ENCODE measurements at places on chromosomes 16 and 17.

GRCh38 chr16:46908540-46909372, 24.6 kb downstream of the GPT2 start:
- H3K27ac ChIP-seq, result no peak overlapping the region
- peak; percentile 43 for DNase-seq
- H3K4me3 ChIP-seq, result no peak overlapping the region
- no peaks in the 10 kb centered on the region for H3K36me3 ChIP-seq

DNA sequence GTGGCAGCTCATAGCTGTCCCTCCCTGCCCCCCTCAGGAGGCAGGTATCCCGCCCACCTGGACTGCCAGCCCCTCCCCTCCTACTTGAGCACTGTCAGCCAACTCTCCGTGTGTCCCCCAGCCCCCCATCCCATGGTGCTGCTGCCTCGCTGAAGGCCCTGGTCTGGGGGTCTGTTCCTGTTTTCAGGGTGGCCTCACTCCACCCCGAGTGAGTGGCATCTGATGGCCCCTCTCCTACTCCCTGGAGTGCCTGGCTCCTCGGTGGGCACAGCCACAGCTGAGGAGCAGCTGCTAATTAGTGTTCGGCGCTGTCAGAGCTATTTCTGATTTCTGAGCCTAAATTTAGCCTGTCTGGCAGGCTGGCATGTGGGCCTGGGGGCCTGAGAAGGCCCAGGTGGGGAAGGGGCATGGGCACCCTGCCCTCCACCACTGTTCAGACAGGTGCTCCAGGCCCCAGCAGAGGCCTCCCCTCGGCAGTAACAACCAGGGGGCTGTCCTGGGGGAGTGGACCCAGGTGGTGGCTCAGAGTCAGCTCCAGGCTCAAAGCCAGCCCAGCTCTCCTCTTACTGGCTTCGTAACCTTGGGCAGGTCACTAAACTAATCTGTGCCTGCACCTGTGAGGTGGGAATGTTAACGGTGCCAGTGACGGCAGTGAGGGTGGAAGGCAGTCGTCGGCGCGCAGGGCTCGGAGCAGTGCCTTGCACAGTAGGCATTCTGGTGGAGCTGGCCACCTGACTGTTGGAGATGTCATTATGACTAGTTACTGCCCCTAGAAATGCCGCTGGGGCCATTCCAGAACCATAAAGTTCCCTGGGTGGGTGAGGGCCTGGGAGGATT, 6.5 kb downstream of the FMNL1 start:
- H3K4me1 ChIP-seq, result peaks cover 62% of the 10 kb centered on the region
- H3K36me3 ChIP-seq, result 0 out of 2 replicates have a peak, but pooled peaks cover 3% of the 10 kb centered on the region
- H3K4me3 ChIP-seq, result peak overlapping the region; percentile 98
- H3K27me3 ChIP-seq, result no peaks in the 10 kb centered on the region
- DNase-seq, result peak; percentile 56

GRCh38 chr17:48373883-48374282, 56.1 kb downstream of the SKAP1 start:
- H3K4me1 ChIP-seq, result no peaks in the 10 kb centered on the region
- H3K27me3 ChIP-seq, result no peaks in the 10 kb centered on the region

- no peak for DNase-seq
- no peak overlapping the region for H3K27ac ChIP-seq
- no peaks in the 10 kb centered on the region for H3K4me1 ChIP-seq
- 0 out of 2 replicates have a peak, but pooled peaks cover 5% of the 10 kb centered on the region for H3K27me3 ChIP-seq
- no peaks in the 10 kb centered on the region for H3K36me3 ChIP-seq
Observed at GRCh38 chr16:28543072-28543471, 4.3 kb upstream of the NUPR1 start.

DNA sequence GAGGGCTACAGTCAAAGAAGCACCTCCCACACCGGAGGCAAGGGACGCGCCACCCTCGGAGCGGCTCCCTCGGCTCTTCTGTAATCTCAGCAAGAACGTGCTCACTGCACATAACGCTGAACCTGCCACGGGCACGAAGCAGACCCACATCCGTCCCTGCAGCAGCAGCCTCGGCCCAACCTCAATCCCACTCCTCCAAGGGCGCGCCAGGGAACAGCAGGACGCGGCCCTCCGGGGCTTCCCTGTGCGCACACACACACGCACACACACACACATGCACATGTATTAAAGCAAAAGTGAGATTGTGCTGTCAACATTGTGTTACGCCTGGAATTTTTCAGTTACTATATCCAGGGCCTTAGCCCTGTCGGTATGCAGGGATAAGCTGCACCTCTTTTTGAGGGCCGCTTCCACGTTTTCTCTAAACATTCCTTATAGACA, 54.0 kb downstream of the TBC1D16 start:
- no peak for DNase-seq
- no peaks in the 10 kb centered on the region for H3K4me1 ChIP-seq
- H3K36me3 ChIP-seq, result no peaks in the 10 kb centered on the region

GRCh38 chr17:77119668-77120301, 21.0 kb upstream of the SEC14L1 start:
- 0 out of 2 replicates have a peak, but pooled peaks cover 4% of the 10 kb centered on the region for H3K4me1 ChIP-seq
- H3K4me3 ChIP-seq, result no peak overlapping the region
- no peaks in the 10 kb centered on the region for H3K27me3 ChIP-seq
- no peaks in the 10 kb centered on the region for H3K36me3 ChIP-seq
- DNase-seq, result no peak

GRCh38 chr16:81650281-81650680, 128.8 kb upstream of the PLCG2 start:
- H3K4me1 ChIP-seq, result peaks cover 27% of the 10 kb centered on the region
- no peak overlapping the region for H3K27ac ChIP-seq
- no peak for DNase-seq
- no peak overlapping the region for H3K4me3 ChIP-seq
- H3K36me3 ChIP-seq, result no peaks in the 10 kb centered on the region
- H3K27me3 ChIP-seq, result no peaks in the 10 kb centered on the region

GRCh38 chr17:17672453-17673368, 8.5 kb upstream of the RAI1 start:
- H3K36me3 ChIP-seq, result no peaks in the 10 kb centered on the region
- H3K4me3 ChIP-seq, result no peak overlapping the region
- H3K4me1 ChIP-seq, result peaks cover 15% of the 10 kb centered on the region
- H3K27me3 ChIP-seq, result no peaks in the 10 kb centered on the region
- no peak for DNase-seq

- DNase-seq, result no peak
- H3K27me3 ChIP-seq, result no peaks in the 10 kb centered on the region
- H3K27ac ChIP-seq, result no peak overlapping the region
- H3K4me1 ChIP-seq, result no peaks in the 10 kb centered on the region
- H3K36me3 ChIP-seq, result no peaks in the 10 kb centered on the region
- H3K4me3 ChIP-seq, result no peak overlapping the region
Observed at GRCh38 chr16:50252082-50252611, 14.2 kb upstream of the ADCY7 start.

- H3K4me1 ChIP-seq, result 0 out of 2 replicates have a peak, but pooled peaks cover 3% of the 10 kb centered on the region
- DNase-seq, result no peak
- no peak overlapping the region for H3K4me3 ChIP-seq
- H3K27me3 ChIP-seq, result no peaks in the 10 kb centered on the region
Observed at GRCh38 chr17:78976907-78977680, 2.6 kb downstream of the LGALS3BP start.

GRCh38 chr16:10362077-10362863, 23.6 kb upstream of the ATF7IP2 start:
- no peaks in the 10 kb centered on the region for H3K4me1 ChIP-seq
- no peaks in the 10 kb centered on the region for H3K27me3 ChIP-seq
- no peak for DNase-seq

GRCh38 chr16:47197536-47198179, 53.9 kb upstream of the NETO2 start:
- no peak overlapping the region for H3K27ac ChIP-seq
- no peak for DNase-seq
- no peaks in the 10 kb centered on the region for H3K36me3 ChIP-seq

- DNase-seq, result no peak
- H3K36me3 ChIP-seq, result no peaks in the 10 kb centered on the region
- H3K4me1 ChIP-seq, result no peaks in the 10 kb centered on the region
- no peak overlapping the region for H3K4me3 ChIP-seq
Observed at GRCh38 chr17:258906-259305, 77.5 kb upstream of the DOC2B start.

- peak; percentile 80 for DNase-seq
- H3K36me3 ChIP-seq, result no peaks in the 10 kb centered on the region
- peaks cover 81% of the 10 kb centered on the region for H3K27me3 ChIP-seq
Observed at GRCh38 chr17:76540381-76541300, 797 bp downstream of the PRCD start.

DNA sequence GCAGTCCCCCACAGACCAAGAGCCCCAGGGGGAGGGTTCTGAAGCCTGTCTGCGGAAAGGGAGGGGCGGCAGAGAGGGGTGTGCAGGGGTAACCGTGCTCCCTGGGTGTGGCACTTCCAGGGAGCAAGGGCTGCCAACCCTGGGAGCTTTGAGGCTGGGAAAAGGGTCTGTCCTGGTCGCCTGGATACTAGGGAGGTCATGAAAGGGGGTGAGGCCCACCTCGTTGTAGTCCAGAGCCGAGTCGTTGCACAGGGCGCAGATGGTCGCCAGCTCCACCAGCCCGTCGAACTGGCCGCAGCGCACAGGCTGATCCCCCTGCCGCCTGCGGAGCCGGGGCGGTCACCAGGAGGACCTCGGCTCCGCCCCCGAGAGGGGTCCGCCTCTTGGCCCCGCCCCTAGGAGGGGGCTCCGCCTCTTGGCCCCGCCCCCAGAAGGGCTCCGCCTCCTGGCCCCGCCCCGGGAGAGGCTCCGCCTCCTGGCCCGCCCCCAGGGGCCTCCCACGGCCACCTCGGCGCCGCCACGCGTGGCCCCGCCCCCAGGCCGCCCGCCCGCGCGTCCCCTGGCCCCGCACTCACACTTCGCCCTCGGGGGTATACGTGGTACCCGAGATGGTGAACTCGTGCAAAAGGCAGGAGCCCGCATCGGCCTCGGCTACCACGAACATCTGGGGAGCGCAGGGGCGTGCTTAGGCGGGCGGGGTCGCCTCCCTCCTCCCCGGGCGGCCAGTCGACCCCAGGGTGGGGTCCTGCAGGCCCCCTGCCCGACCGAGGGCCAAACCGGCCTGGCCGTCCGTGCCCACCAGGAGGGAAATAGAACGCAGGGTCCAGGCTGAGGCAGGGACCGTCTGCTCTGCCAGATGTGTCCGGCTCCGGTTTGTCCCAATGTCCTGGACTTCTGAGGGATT, 19.5 kb downstream of the ATP2A3 start:
- DNase-seq, result no peak
- no peaks in the 10 kb centered on the region for H3K4me1 ChIP-seq
- H3K4me3 ChIP-seq, result no peak overlapping the region
- peaks cover 22% of the 10 kb centered on the region for H3K36me3 ChIP-seq

DNA sequence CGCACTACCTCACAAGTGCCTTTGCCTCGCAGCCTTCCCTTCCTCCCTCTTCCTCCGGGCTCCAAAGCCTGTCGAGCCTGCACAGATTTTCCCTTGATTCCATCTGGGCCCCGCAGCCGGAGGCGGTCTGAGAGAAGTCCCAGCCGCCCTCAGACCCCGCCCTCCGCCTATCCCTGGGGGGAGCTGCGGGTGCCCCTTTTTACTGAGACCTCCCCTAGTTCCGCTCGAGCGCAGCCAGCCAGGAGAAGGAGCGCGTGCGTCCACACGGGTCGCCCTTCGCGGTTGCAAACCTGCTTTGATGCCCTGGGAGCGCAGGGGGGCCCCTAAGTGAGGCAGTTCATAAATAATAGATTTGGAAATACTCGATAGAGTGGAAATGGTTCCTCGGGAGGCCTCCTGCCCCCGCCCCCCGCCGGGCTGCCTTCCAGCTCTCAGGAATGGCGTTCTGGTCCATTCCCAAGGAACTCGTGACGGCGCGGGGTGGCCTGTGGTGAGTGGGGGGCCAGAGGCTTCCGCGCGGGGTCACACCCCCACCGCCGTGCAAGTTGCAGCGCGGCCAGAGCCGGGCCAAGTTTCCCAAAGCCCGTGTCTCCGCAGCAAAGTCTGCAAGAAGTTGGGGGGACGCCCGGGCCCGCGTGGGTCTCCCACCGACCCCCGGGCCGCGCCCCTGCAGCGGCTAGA, 610 bp downstream of the C16orf74 start:
- DNase-seq, result no peak
- 0 out of 2 replicates have a peak, but pooled peaks cover 4% of the 10 kb centered on the region for H3K4me1 ChIP-seq
- H3K27me3 ChIP-seq, result peaks cover 31% of the 10 kb centered on the region
- H3K36me3 ChIP-seq, result no peaks in the 10 kb centered on the region

GRCh38 chr16:9311303-9311954, 220.0 kb downstream of the HAPSTR1 start:
- H3K27ac ChIP-seq, result no peak overlapping the region
- no peaks in the 10 kb centered on the region for H3K4me1 ChIP-seq
- no peaks in the 10 kb centered on the region for H3K27me3 ChIP-seq
- no peak overlapping the region for H3K4me3 ChIP-seq

GRCh38 chr16:80733407-80733806, 71.0 kb downstream of the CDYL2 start:
- no peaks in the 10 kb centered on the region for H3K27me3 ChIP-seq
- H3K4me3 ChIP-seq, result no peak overlapping the region
- H3K36me3 ChIP-seq, result no peaks in the 10 kb centered on the region
- no peaks in the 10 kb centered on the region for H3K4me1 ChIP-seq
- H3K27ac ChIP-seq, result no peak overlapping the region

DNA sequence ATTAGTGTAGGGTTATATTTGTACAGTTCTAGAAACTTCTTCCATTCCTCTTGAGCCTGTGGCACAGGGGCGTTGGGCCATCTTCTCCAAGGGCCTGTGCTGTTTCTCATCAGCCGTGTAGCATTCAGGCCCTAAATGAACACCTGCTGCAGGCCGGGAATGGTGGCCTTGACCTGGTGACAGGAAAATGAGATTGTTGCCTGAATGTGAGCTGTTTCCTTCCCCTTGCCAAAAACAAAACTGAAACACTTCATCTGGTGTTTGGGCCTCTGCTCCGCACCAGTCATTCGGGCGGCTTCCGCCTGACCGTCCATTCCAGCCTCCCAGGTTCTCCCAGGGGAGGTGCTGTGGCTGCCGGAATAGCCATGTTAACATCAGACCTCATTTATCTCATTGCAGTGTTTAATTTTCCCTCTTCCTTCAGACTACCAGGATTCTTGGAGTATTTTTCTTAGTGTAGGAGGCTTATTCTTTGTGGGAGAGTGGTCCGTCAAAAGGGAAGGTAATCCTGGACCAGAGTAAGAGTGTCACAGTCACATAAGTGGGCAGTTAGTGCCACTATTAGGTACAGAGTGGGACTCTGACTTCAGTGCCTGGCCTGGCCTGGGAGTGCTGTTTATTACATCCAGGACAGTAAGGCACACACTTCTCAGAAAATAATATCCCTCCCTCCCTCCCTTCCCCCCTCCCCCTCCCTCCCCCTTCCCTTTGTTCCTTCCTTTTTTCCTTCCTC, 61.9 kb downstream of the WWP2 start:
- H3K4me3 ChIP-seq, result peak overlapping the region; percentile 46
- no peaks in the 10 kb centered on the region for H3K27me3 ChIP-seq
- 0 out of 2 replicates have a peak, but pooled peaks cover 5% of the 10 kb centered on the region for H3K4me1 ChIP-seq
- no peaks in the 10 kb centered on the region for H3K36me3 ChIP-seq

GRCh38 chr16:23469814-23470213, 16.8 kb upstream of the COG7 start:
- H3K36me3 ChIP-seq, result peaks cover 14% of the 10 kb centered on the region
- H3K4me1 ChIP-seq, result no peaks in the 10 kb centered on the region
- H3K4me3 ChIP-seq, result no peak overlapping the region

DNA sequence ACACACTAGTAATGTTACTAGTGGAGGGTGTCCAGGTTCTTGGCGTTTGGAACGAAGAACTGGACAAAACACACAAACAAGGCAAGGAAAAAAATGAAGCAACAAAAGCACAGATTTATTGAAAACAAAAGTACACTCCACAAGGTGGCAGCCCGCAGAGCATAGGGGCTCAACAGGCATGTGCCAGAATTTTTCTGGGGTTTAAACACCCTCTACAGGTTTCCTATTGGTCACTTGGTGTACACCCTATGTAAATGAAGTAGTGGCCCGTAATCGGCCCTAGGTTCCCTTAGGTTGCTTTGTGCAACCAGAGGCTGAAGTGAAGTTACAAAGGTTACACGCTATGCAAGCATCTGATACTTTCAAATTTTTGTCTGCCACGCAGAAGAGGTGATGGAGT, 8.1 kb downstream of the OR2C1 start:
- H3K27me3 ChIP-seq, result no peaks in the 10 kb centered on the region
- no peak overlapping the region for H3K27ac ChIP-seq
- no peak overlapping the region for H3K4me3 ChIP-seq
- no peaks in the 10 kb centered on the region for H3K36me3 ChIP-seq
- peak; percentile 21 for DNase-seq

All from MM.1S (cell line).